ENCODE measurements at places on chromosomes 11 and 22.

GRCh38 chr11:127470306-127470884, 469.8 kb upstream of the KIRREL3 start:
- DNase-seq, result no peak

DNA sequence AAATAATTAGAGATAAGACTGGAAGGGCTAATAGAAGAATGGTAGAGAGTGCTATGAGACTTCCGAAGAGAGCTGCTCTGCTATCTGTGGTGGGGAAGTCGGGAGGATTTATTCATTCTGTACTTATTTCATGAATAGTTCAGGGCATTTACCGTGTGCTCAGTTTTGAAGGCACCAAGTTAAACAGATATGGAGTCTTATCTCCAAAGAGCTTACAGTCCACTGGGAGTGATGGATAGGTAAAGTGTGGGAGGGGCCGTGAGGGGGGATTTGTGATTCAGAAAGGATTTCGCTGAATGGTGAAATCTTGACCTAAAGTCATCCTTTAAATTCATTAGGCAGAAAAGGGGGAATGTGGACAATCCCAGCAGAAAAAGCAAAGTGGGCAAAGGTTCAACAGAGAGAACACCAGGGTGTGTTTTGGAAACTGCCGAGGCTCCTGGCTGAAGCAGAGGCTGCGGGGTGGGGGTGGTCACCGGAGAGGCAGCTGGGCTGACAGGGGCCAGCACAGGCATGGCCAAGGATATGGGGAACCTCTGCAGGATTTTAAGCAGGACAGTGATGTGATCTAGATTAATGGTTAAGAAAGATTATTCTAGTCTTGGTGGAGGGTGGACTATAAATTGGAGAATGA, 91.2 kb downstream of the UBASH3B start:
- DNase-seq, result no peak

- no peak for DNase-seq
Observed at GRCh38 chr11:36098853-36099375, 155.1 kb downstream of the LDLRAD3 start.

DNA sequence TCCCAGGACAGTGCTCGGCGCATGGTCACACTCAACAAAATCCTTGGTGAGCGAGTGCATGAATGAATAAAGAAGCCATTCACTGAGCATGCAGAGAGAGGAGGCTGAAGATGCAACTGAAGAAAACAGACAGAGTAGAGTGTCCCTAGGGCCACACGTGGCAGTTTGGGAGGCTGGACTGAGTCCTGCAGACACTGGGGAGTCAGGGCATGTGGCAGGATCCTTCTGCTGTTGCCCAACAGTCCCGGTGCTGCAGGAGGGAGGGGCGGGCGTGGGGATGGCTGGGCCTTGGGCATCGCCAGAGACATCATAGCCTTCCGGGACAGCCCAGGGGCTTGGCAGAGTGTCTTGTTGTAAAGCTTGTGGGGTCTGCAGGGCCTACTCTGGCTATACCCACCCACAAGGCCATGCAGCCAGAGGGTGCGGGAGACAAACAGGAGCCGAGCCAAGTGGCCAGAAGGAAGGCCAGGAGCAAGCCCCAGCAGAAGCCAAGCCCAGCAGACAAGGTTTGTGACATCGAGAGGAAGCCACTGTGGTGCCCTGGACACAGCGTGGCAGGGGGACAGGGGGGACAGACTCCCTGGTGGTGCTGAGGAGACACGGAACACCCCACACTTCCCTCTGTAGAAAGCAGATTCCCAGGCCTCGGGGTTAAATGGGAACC, 26.7 kb upstream of the FBLN1 start:
- DNase-seq, result no peak

DNA sequence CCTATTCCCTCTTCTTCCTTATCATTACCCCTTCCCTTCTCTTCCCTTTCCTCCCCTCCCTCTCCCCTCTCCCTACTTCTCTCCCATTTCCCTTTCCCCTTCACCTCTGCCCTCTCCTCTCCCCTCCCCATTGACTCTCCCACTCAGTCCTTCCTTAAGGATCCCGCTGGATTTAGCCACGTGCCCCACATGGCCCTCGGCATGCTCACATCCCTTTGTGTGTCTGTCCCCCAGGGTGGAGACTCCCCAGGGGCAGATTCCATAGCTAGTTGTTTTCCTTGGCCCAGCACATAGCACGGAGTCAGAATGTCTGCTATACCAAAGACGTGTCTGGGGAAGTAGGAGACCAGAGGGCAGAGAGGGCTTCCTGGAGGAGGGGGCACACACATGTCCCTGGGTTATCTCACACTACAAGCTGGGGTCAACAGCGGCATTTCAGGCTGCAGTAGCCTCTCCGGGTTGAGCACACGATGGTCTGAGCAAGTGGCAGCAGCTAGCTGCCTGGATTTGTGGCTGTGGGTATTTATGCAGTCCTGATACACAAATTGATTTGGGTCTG, 487.0 kb downstream of the TBC1D22A start:
- DNase-seq, result no peak

DNA sequence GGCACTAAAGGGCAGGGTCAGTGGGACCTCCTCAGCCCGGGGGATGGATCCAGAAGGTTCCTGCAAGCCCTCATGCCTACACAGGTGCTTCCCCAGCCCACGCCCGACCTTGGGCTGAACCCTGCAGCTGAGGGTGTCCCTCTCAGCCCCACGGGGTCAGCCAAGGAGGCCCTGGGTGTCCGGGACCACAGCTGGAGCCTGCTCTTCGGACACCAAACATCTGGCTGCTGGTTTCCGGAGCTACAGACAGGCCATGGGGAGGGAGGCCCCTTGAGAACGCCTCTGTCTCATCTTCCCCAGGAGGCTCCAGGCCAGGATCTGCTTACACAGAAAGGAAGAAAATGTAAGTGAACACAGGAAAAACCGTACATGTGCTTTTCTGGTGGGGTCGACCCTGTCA, 355.7 kb downstream of the MN1 start:
- DNase-seq, result no peak

GRCh38 chr11:65292890-65293289, 21.8 kb upstream of the CDC42EP2 start:
- no peak for DNase-seq

- no peak for DNase-seq
Observed at GRCh38 chr11:12761029-12761428, 86.8 kb downstream of the TEAD1 start.

DNA sequence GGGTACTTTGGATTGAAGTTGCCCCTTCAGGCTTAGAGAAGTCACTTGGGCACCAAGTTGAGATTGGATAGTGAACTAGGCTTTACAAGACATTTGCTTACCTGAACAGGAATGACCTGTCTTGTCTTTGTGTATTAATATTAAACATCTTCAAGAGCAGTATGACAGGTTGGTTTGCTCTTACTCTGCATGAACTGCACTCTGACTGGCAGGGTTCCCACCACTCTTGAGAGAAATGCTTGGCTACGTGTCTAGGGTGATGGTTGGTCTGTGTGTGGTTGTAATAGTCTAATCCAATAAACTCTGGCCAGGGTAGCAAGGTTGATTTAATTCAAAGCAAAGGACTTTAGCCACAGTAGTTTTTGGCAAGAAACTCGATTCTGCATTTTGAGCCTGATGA, 20.1 kb upstream of the SPTBN2 start:
- no peak for DNase-seq

DNA sequence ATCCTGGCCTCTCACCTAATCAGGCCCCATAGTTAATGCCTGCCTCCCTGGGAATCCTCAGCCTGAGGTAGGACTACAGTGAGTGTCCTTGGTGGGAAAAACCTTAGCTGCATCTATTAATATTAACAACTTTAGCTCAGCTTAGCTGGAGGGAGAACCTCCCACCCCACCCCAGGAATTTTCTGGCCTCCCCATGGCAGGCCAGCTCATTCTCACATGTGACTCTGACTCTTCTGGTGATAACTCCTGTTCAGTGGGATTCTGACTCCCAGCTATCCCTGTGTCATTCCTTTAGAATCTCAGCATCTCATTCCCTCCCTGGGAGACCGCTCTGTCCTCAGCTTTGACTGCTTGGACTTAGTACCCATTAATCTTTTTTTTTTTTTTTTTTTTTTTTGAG, 14.5 kb downstream of the ART5 start:
- peak; percentile 33 for DNase-seq

DNA sequence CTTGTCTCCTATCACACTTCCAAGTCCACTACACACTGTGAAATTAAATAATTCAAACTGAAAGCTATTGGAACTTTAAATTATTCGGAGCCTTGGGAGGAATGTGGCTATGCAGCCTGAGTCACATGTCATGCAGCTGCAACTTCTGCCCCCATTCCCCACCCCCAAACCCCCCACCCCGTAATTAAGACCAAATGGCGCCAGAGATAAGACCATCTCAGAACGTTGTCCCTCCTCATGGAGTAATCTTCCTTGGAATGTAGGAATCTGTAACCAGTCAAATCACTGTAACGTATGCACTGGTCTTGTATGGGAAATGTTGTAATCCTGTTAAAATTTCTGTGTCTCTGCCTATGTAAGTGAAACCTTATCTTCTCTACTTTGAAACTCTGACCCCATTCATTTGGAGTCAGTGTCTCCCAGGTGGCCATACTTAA, 37.0 kb downstream of the GAB2 start:
- peak; percentile 61 for DNase-seq

DNA sequence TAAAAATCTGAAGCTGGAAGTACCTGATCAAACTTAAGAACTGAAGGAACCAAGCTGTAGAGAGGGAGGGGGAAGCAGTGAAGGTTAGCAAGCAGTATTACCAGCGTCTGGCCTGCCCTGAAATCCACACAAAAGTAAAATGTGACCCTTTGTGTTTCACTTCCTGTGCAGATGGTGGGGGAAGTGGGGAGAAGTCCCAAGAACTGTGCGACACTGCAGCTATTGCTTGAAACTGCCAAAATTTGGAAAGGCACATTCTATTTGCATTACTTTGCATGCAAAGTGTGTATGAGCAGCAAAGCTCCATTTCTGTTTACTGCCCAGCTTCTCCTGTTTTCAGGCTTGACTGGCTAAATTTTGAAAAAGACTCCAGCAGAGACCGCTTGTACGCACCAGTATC, 72.1 kb upstream of the BMAL1 start:
- no peak for DNase-seq

DNA sequence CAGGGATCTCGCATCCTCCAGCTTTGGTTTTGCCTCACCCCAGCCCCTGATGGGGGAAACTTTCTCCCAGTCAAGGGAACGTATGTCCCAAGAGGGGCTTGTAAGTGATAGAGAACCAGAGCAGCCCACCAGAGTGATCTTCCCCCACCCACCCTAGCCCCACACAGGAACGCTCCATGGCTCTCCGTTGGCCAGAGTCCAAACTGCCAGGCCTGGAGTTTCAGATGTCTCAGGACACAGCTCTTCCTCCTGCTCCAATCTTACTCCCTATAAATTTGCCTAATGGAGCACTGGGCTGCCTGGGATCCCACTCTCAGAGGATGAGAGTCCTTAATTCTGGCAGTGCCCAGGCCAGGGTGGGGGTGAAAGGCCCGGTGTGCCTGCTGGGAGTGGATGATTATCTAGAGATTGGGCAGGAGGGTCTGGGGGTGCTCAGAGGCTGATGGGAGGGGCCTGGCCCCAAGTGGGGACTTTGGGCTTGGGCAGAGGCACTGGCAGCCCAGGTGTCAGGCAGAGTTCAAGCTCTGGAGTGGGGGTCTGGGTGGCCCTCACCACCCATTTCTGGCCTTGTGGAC, 79.9 kb downstream of the WNT7B start:
- no peak for DNase-seq

DNA sequence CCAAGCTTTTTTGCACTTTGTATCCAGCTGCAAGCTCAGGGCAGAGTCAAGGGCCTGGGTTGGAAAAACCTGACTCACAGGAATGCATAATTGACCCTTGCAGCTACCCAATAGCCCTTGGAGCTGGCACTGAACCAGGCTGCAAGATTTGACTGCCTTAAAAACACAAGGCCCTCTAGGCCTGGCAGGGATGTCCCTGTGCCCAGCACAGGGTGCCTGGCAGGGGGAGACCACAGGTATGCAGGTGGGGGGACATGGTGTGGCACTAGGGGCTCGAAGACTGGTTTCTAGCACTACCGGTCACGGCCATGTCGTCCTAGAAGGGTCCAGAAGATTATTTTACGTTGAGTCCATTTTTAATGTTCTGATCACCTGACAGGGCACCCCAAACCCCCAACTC, 30.2 kb downstream of the SBF1 start:
- DNase-seq, result peak; percentile 55

DNA sequence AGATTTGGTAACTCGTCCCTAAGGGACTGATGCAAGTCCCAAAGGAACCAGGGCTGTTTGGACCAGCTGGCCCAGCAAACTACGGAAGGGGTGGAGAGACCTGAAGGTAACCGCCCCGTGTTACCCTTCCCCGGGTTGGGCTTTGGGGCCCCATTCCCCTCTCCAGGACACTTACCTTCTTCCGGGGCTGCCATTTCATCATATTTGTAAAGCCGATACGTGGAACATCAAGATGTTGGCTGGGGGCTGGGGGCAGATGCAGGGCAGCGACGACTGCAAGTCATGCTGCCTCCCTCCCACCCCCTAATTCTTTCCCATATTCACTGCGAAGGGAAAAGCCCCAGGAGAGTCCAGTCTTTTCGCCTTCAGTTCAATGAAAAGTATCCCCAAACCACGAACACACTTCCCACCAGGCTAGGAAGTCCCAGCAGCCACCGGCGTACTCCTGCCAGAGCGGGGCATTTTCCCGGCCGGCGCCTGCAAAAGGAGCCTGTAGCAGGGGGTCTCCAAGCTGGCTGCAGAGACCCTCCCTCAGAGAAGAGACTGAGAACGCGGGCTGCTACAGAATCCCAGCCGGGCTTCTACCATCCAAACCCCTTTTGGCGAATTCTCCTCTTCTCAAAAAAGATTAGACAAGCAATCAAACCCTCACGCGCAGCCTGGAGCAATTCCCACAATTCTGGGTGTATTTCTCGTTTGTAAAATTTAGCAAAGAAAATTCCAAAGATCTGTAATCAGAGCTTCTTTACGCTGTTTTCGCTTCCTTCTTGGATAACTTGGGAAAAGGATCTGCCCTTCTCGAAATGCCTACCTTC, 236.7 kb downstream of the TTC28 start:
- peak; percentile 65 for DNase-seq

DNA sequence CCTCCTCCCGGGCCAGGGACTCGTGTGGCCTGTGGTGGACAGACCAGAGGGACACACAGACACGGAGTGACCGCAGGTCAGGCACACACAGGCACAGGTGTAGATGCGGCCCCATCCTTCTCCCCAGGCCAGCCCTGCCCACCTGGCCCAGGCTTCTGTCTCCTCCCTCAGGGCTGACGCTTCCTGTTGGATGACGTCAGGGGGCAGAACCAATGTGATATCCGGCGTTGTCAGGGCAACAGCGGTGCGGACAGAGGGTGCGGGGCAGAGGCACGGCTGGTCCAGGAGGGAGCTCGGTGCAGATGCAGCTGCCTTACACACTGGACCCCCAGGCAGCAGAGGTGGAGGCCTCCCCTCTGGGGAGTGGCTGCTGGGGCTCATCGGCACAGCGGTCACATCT, 2.9 kb upstream of the TUBGCP6 start:
- DNase-seq, result peak; percentile 31

DNA sequence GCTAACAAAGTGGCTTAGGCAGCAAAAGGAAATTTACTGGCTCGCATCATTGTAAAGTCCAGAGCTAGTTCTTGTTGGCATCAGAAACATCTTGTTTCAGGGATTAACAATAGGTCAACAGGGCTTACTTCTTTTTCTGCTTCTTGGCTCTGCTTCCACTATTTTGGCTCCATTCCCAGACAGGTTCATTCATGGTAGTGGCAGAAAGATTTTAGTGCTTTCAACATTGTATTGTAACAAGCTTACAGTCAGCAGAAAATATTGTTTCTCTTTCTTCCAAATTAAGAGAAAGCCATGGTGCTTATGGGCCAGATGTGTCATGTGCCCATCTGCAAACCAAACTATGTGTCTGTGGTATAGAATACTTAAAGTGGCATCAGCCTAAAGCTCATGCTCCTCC, 315.6 kb downstream of the RAB38 start:
- DNase-seq, result peak; percentile 48

GRCh38 chr11:29319210-29319609, 697.6 kb downstream of the KCNA4 start:
- no peak for DNase-seq

- DNase-seq, result peak; percentile 81
Observed at GRCh38 chr22:29635734-29636357, 32.4 kb downstream of the NF2 start.

All from adipocyte (in vitro differentiated cells).